ENCODE measurements at places on chromosomes 7 and 10.

DNA sequence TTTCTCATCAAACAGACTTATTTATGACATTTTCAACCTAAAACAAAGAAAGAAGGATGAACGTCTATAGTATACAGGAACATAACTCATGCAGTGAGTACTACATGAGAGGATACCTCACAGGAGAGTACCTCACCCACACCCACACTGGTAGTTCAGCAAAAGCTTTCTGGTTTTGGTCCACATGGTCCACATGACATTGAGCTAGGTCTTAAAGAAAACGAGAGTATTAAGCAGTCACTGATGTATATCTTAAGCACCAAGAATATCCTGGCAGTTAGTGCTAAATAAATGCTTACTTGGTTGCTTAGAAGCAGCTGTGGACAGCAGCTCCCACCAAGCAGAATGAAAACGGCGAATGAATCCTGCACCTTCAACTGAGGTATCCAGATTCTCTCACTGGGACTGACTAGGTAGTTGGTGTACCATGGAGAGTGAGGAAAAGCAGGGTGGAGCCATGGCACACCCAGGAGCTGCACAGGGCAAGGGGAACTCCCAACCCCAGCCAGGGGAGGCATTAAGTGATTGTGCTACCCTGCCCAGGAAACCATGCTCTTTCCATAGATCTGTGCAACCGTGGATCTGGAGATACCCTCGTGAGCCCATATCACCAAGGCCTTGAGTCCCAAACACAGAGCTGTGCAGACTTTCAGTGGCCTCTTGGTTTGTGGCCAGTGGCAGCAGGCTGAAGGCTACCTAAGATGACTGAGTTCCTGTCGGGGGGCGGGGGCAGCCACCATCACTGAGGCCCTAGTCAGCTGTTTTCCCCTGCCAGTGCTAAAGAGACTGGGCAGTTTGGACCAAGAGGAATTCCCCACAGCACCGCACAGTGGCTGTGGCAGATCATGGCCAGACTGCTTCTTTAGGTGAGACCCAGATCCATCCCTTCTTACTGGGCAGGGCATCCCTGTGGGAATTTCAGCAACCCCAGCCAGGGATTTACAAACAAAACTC is 143.4 kb downstream of the SGMS1 start:
- no peak for DNase-seq

- no peak for DNase-seq
Observed at GRCh38 chr7:761101-761500, 34.0 kb upstream of the PRKAR1B start.

DNA sequence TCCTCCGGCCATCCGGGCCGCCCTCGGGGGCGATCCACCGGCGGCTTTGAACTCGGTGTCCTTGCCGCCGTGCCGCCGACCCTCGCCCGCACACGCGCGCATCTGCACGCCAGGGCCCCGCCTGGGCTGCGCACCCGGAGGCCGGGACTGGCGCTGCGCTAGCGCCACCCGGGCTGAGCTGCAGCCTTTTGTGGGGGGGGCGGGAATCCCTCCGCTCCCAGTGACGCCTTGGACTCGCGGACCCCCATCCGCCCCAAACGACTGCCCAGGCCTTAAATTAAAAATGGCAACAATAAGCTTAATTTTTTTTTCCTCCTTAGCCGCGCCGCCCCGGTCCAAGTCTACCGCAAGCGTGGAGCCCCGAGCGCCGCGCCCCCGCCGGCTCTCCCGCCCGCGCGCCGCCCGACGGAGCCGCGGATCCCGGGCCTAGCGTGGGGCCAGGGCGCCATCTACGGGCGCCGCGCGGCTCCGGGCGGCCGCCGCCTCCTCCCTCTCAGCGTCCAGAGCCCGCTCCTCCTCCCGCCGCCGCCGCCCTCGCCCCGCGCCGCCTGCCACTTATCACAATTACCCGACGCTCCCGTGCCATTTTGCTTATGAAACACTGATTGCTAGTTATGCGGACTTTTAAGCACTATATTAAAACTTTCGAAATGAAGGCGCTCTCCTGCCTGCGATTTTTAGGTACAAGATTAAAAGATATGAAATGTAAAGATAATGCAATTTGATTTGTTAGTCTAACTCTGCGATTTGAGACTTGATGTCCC is 7.5 kb upstream of the EBF3 start:
- DNase-seq, result no peak

DNA sequence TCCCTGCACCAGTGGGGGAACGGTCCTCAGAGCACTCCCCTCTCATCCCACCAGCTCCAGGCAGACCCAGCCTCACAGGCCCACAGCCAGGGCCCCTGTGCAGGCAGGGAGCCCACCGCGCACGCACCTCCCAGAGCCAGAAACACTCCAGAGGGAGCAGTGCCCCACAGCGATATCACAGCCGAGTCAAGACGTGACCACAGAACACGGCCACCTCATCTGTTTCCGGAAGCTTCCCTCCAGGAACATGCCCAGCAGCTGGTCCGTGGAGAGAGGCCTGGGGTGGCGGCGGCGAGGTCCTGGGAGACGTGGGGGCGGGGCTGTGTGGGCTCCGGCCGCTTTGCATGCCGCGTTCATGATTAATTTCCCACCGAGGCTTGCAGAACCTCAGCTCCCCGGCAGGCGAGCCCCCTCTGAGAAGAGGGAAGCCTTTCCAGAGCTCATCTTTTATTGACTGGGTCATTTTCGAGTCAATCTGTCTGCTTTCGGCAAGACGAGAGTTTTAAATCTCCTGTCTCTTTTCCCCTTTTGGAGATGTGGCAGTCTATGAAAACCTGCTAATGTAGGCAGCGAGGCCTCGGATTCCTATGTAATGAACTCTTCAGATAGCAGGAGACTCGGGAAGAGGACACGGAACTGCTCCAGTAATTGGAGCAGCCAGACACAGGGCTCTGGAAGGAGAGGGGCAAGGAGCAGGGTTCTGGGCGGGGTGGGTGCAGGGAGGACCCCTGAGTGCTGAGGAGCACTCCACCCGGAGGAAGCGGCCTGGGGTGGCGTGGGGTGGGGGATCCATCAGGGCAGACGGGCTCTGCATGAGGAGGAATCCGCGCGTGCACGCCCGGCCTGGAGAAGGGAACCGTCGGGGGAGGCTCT is 242.8 kb downstream of the ELFN1 start:
- no peak for DNase-seq

GRCh38 chr7:17593819-17594419 is 295.5 kb downstream of the AHR start:
- no peak for DNase-seq

GRCh38 chr10:11218395-11218794 is 200.7 kb downstream of the CELF2 start:
- DNase-seq, result no peak

DNA sequence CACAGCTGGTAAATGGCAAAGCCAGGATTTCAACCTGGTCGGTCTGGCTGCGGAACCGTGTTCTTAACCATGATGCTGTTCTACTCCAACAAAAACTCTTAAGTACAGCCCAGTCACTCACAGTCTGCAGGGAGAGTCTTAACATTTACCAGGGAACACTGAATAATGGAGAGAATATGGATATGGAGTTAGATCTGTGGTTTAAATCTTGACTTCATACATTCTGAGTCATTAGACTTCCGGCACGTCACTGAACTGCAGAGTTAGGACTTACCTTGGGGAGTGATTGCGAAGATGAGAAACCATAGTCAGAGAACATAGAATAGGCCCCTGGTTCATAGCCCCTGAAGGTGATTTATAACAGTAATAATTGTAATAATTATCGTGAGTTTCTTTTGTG is 61.7 kb downstream of the ADRA2A start:
- DNase-seq, result no peak

GRCh38 chr10:103197903-103198302 is 4.8 kb upstream of the NT5C2 start:
- DNase-seq, result no peak

DNA sequence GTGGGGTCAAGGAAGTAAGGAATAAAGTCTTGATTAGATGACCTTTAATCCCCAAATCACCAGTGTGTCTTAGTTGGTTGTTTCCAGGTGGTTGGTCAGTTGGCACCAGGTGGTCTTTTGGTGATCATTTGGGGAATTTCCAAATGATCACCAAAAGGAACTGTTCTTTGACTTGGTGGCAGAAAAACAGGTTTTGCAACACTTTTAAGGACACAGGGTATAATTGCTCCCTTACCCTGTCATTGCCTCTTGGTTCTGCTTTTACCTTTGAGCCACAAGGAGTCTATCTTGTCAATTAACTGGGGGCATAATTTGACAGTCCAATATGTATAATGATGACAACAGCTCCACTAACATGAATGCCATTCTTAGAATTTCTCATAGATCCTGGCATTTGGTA is 104.2 kb downstream of the ADK start:
- no peak for DNase-seq

DNA sequence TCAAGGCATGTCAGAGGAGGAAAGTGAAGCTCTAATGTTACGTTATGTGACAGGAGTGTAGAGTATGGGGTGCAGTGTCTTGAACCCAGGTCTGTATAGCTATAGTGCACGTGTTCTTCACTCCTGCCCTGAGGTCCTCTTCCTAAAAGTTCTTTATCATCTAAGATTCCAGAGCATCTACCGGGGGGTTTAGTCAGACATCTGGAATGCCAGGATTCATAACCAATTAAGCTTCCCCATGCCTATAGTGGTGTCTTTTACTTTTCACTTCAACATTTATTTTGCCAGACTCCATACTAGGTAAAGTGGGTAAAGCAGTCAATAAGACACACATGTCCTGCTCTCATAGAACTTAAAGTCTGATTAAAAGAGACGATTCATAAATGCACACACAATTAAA is 22.4 kb downstream of the PPP1R3C start:
- no peak for DNase-seq

DNA sequence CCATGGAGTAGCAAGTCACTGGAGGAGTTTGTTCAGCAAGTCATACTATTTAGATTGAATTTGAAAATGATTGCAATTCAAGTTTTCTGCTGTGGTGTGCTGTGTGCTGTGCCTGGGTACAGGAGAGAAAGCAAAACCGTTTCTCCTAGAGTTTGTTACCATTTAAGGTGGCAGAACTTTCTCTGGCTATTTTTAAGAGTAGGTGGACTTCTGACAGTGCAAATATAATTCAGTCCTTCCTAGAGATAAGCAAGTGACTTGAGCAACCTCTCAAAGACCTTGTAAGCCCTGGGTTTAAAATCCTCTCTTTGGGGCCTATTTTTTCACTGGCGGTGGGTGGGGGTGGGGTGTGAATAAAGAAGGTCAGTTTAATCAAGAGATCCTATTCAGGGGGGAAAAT is 42.9 kb upstream of the FGL2 start:
- no peak for DNase-seq

DNA sequence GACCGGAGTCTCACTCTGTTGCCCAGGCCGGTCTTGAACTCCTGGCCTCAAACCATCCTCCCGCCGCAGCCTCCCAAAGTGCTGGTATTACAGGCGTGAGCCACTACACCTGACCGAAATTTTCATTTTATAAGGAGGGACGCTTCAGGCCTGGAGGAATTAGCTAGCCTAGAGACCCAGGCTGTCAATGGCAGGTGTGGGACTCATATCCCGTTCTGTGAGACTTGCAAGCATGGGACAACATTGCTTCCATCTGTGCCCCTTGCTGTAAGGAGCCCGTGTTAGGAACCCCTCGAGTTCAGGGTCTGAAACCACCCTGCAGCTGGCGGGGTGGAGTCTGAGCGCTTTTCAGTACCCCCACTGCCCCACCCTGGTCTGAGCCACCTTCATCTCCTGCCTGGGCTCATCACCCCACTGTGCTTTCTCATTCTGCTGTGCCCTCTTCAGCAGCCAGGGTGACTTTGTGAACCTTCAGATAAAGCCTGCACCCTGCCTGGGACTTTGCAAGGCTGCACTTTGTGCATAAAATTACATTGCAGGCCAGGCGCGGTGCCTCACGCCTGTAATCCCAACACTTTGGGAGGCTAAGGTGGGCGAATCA is 1.3 kb upstream of the DAGLB start:
- DNase-seq, result no peak

DNA sequence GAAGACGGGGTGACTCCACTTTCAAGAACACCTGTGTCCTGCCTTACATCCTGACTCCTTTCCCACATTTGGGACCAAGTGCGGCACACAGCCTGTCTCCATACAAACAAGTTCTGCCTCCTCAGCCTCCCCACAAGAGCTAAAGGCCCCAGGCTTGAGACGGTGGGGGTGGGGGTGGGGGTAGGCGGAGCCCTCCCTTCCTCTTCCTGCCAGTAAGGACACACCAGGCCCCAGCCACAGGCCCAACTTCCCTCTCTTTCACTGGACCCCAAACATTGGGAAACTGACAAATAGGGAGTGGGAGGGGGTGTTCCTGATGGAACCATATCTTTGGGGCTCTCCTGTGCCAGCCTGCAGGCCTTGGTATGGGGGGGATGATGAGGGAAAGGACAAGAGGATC is 4.6 kb downstream of the CDK5 start:
- no peak for DNase-seq

- DNase-seq, result peak; percentile 81
Observed at GRCh38 chr7:2519119-2519930, at the start of gene LFNG. Gene LFNG, plus strand, starts transcription at chr7:2519774. Its CDS starts 88 bp downstream, at chr7:2519862.

DNA sequence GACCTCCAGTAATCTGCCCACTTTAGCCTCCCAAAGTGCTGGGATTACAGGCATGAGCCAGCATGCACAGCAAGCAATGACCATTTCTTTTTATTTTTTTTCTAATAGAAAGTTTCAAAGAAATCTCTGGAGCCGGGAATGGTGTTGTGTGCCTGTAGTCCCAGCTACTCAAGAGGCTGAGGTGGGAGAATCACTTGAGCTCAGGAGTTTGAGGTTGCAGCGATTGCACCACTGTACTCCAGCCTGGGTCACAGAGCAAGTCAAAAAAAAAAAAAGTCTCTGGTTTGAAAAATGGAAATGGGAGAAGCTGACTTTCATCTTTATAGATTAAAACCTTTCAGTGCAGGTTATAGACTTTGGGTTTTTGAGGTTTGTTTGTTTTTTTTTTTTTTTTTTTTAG is 44.8 kb upstream of the KMT2E start:
- no peak for DNase-seq

GRCh38 chr10:132974886-132975830 is 32.8 kb upstream of the CFAP46 start:
- DNase-seq, result no peak

DNA sequence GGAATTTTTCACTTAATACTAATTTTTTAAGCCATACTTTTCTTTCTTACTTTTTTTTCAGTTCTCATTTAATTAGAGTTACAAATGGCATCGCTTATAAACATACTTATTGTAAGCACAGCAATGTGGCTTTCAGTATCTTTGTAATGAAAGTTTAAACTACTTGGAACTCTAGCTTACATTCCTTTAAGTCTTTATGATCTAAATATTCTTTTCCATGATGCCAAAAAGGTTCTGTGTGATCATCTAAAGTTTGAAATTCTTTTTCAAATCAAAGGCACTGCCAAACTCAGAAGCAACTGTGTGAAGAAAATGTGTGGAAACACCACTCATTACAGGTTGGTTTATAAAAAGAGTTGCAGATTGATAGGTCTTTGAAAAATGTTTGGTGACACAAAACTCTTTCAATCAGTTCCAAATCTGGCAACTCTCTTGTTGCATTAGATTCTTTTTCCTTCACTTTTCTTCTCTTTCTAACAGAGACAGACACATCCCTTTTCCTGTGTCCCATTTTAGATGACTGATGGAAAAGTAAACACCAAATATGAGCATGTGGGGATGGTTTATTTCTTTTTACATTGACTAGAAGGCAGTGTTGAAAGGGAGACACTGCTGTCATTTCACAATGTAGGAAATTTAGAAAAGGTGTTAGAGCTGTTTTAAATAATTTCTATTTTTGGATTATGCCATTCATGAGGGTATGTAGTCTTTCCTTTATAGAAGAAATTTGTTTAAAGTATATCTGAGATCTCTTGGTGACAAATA is 392.3 kb downstream of the SUGCT start:
- DNase-seq, result no peak

GRCh38 chr10:97039538-97040247 is 146.1 kb downstream of the SLIT1 start:
- DNase-seq, result no peak

- no peak for DNase-seq
Observed at GRCh38 chr10:119104654-119105015, 722 bp downstream of the DENND10 start.

All from activated T-cell treated with anti-CD3 and anti-CD28 coated beads for 1 hour (primary cell).